ENCODE measurements at places on chromosomes 1 and 21.

DNA sequence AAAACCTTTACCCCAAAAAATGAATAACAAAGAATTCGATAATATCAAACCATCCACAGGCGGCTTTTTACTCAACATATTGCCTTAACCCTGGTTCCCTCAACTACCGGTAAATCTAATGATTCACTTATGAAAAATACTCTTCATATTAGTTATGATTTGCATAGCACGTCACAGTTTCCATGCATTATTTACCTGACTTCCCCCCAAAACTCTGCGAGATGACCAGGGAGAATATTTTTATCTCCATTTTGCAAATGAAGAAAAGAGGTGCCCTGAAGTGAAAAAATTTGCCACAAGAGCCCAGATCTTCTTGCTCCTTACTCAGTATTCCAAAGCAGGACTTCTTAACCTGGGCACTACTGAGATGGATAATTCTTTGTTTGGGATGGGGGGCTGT lies 2.9 kb downstream of the JAK1 start:
- DNase-seq: no peak

- peak; percentile 83 for DNase-seq
Measured at GRCh38 chr1:27872059-27872801, at the start of gene THEMIS2. Gene THEMIS2, plus strand, starts transcription at chr1:27872544. Its CDS starts 28 bp downstream, at chr1:27872572.

GRCh38 chr1:47637111-47637685 lies 199.4 kb downstream of the FOXD2 start:
- DNase-seq: no peak

DNA sequence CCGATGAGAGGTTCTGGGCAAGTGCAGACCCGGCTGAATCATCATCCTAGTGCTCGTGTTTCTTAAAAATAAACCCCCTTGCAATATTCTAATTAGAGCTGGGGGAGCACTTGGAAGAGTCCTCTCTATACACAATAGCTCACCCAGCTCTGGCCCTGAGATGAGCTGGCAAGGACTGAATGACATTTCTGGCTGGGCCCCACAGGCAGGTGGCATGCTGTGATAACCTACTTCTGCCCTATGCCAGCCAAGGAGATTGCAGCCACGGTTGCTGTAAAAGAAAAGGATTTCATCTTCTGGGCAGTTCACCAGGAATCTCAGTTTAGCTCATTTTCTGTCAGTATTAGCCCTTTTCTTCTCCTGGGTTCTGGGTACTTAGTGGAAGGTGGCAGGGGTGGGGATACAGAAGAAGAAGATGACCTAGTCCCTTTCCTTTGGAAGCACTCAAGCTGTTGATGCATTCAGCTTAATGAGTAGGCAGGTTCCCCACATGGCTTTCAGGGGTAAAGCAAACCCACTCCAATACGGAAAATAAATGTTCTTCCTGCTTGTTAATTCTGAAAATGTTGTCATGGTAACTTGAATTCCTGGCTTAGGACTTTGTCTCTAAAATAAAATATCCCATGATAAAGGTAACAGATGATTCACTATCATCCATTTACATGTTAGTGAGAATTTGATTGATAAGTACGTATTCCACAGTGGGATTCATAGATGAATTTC lies 32.2 kb downstream of the VASH2 start:
- DNase-seq: no peak

GRCh38 chr1:150808846-150809245 lies 786 bp upstream of the CTSK start:
- DNase-seq: no peak

GRCh38 chr1:27570784-27571183 lies 33.2 kb downstream of the AHDC1 start:
- DNase-seq: no peak

GRCh38 chr1:77308889-77309621 lies 27.2 kb downstream of the AK5 start:
- DNase-seq: no peak

GRCh38 chr21:38982096-38982495 lies 176.4 kb downstream of the ETS2 start:
- DNase-seq: no peak

- no peak for DNase-seq
Measured at GRCh38 chr1:27564710-27565649, 39.0 kb downstream of the AHDC1 start.

- DNase-seq: no peak
Measured at GRCh38 chr1:170262276-170262939, 116.6 kb downstream of the NTMT2 start.

- DNase-seq: no peak
Measured at GRCh38 chr1:22472596-22472995, 20.9 kb downstream of the ZBTB40 start.

- peak; percentile 58 for DNase-seq
Measured at GRCh38 chr1:100834777-100835660, 59.6 kb downstream of the EXTL2 start.

DNA sequence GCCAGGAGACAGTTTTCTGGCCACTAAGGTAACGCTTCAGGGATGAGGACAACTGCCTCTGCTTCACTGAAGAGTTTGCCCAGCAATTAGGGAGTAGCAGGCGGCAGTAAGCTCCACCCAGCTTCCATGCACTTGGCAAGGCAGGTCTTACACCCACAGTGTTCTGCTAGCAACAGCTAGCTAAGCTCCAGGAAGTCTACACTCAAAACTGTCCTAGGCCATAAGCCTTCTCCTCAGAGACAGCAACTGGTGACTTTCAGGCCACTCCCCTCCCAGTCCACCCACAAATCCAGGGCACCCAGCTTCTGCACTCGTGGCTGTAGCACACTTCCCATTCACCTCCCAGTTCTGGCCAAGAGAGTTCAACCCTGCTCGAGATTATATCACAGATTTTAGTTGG lies 47.3 kb downstream of the KMO start:
- DNase-seq: no peak

DNA sequence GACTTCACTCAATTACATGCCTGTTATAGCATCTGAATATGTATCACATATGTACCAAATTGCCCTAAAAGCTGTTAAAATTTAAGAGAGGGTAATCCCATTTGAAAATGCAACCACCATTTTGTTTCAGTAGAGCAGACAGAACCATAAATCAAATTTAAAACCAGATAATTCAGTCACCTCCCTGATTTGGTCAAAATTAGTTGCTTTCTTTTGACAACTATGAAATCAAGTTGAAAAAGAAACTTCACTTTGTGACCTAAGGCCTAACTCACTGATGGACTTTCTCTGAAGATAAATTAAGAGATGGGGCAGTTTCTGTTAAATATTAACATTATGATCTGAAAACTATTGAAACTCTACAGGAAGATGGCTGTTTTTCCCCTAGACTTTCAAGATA lies 6.7 kb downstream of the GORAB start:
- DNase-seq: no peak

- DNase-seq: peak; percentile 64
Measured at GRCh38 chr1:8317647-8318381, at the start of gene SLC45A1. Gene SLC45A1, plus strand, starts transcription at chr1:8318114. Its CDS starts 6,216 bp downstream, at chr1:8324330.

DNA sequence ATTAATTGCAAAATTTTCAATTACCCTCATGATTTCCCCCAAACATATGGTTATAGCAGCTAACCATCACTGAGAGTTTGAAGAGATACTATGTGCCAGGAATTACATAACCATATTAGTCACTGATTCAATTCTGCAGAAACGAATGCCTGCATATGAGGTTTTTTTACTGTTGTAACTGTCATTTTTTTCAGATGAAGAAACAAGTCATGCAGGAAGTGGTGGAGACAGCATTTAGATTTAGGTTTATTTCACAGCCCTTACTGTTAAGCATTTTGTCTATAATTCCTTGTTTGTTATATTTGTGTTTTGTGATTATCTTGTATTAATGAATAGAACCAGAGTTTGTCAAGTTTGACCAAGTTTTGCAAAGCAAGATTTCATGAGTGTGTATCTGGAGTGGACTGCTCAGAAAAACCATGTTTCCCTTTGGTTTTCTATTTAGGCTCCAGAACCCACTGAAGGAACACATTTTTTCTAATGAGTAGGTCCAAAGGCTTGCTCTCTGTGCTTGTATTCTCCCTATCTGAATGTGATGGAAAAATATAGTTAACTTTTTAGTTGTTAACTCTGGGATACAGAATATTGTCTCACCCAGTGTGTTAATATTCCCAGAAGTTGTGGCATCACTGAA lies 308.5 kb upstream of the ADAMTS5 start:
- DNase-seq: no peak

GRCh38 chr1:118396279-118396678 lies 211.3 kb upstream of the SPAG17 start:
- DNase-seq: no peak

- no peak for DNase-seq
Measured at GRCh38 chr1:12434174-12434573, 183.8 kb downstream of the DHRS3 start.

- DNase-seq: no peak
Measured at GRCh38 chr1:170175041-170175440, 29.3 kb downstream of the NTMT2 start.

- no peak for DNase-seq
Measured at GRCh38 chr1:238499021-238499420, 608.3 kb upstream of the ZP4 start.

GRCh38 chr1:234647758-234648157 lies 37.8 kb upstream of the IRF2BP2 start:
- no peak for DNase-seq

GRCh38 chr1:183840140-183840539 lies 35.2 kb downstream of the RGL1 start:
- DNase-seq: no peak

DNA sequence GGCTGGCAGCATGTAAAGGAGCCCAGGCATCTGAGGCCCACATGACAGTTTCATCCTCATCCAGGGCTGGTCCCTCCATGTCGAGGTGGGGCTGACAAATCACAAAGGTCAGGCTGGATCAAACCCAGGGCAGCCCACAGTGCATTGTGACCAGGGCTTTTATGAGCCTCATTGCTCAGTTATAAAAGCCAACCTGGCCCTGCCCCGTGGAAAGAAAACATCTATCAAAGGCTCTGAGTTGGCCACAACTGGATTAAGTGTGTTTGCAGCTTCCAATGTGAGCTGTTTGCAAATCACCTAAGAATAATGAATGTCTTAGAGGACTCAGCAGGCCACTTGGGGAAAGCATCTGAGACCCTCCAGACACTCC lies 45.4 kb downstream of the GRHL3 start:
- DNase-seq: no peak

- no peak for DNase-seq
Measured at GRCh38 chr1:1427820-1428148, 6.7 kb upstream of the ANKRD65 start.

DNA sequence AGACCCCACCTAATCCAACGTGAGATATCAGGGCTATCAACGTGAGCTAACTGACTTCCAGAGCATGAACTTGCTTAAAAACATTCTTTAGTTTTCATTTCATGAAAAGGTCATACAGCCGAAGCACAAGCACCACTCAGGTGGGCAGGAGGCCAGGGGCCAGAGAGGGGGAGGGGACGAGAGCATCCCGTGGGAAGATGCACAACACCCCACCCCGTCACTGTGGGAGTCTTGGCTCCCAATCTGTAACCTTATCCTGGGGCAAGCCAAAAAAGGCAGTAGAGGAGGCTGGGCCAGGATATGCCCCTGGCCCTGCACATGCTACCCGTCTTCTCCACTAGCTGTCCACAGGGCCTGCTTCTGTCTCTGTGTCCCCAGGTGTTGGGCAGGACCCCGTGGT lies 31.4 kb downstream of the SSBP3 start:
- no peak for DNase-seq

GRCh38 chr1:167938080-167938636 lies 1.3 kb upstream of the MPC2 start:
- no peak for DNase-seq

- DNase-seq: no peak
Measured at GRCh38 chr1:214316593-214316992, 35.6 kb downstream of the SMYD2 start.

- DNase-seq: no peak
Measured at GRCh38 chr1:240192851-240193250, 101.2 kb downstream of the FMN2 start.

GRCh38 chr21:43908167-43908566 lies 43.1 kb downstream of the AGPAT3 start:
- DNase-seq: no peak

- DNase-seq: no peak
Measured at GRCh38 chr1:158039380-158039779, 45.9 kb downstream of the KIRREL1 start.

GRCh38 chr1:64051796-64052195 lies 151.6 kb upstream of the UBE2U start:
- DNase-seq: no peak

DNA sequence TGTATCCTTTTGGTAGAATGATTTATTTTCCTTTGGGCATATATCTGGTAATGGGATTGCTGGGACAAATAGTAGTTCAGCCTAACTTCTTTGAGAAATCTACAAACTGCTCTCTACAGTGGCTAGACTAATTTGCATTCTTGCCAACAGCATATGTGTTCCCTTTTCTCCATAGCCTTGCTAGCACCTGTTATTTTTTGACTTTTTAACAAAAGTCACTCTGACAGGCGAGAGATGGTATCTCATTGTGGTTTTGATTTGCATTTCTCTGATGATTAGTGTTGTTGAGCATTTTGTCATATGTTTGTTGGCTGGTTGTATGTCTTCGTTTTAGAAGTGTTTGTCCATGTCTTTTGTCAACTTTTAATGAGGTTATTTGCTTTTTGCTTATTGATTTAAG lies 99.8 kb downstream of the UCK2 start:
- no peak for DNase-seq

- no peak for DNase-seq
Measured at GRCh38 chr1:21586846-21587601, 77.8 kb downstream of the ALPL start.

DNA sequence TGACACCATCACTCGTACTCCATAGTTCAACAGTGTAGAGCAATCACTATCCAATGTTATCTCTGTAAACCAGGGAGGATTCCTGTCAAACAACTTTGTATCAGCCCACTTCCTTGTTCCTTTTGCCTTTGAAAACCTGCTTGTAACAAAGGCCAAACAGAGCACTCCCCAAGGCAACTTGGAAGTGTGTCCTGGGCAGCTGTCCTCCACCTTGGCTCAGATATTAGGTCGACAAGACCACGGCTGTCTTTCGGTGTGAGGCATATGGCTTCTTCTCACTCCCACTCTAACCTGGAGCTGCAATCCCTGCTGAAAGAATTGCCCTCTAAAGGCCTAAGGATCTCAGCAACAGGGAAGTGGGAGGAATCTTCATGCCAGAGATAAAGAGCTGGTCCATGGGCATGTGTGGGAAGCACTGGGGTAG lies 66.7 kb downstream of the ITPKB start:
- no peak for DNase-seq

- no peak for DNase-seq
Measured at GRCh38 chr1:86421601-86422280, 2.2 kb upstream of the CLCA2 start.

DNA sequence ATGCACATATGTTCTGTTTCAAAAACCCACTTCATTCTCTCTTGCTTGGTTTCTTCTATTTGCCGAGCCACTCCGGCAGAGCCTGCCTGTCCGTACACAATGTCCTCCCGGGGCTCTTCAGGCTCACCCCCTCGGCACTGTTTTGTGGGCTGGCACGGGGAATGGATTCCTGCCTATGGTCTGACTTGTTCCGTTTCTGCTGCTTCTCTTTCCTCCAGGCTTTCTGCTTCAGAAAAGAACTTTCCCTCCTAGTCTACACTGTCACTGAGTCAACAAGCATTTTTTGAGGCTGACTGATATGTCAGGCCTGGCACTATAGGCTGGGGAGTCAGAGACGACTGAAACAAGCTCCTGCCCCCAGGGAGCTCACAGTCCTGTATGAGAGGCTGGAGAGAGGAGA lies 28.4 kb upstream of the SARS1 start:
- DNase-seq: no peak

- DNase-seq: no peak
Measured at GRCh38 chr1:234322097-234322496, 51.2 kb upstream of the COA6 start.

All from HEK293T (cell line).